Prostate gland (tissue), 2 donors: ENCODE measurements at places on chromosomes 16 and 17. TPM values are rescaled to one million over a fixed set of nuclear protein-coding genes. Genes with fewer than 3 reads are reported as not detected.

CASKIN2 gene
- 16.0 TPM for total RNA-seq

CBFA2T3 gene
- total RNA-seq, result 4.5 TPM

KRTAP4-3 gene
- total RNA-seq, result not detected

YPEL2 gene
- 12.8 TPM for total RNA-seq

DNA sequence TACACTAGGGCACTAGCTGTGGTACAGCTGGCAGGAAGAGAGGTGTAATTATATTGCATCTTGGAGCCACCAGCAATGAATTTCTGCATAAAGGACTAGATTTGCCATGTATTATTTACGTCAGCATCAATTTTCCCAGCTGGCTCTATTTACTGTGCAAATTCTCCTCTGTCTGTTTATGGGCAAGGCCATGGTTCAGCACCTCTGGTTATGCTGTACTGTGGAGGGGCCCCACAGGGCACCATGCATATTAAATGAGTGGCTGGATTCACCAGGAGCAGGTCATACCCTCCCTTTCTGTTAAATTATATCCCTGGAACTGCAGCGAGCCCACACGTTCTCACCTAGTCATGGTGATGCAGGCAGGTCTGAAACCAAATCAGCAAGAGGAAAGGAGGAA, 19.8 kb downstream of the RAD51D start:
- no peak for DNase-seq
- no peak overlapping the region for H3K27ac ChIP-seq

DNA sequence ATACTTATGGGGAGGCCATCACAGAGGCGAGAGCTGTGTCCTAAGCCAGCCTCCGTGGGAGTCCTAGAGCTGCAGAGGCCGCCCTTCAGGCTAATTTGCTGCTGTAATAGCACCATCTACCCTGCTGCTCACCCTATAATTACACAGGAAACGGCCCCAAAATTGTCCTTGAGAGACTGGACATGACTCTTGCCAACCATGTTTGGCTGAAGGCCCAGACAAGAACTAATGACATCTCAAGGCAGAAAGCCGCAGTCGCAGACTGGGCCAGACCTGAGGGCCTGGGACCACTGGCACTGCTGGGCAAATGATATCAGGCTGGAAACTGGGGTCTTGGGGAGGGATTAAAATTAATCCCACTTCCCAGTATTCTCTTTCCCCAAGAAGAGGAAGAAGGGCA, 24.1 kb downstream of the PSMD7 start:
- H3K27ac ChIP-seq, result no peak overlapping the region
- H3K36me3 ChIP-seq, result peaks cover 3% of the 10 kb centered on the region
- no peaks in the 10 kb centered on the region for H3K4me1 ChIP-seq
- DNase-seq, result no peak
- no peaks in the 10 kb centered on the region for H3K27me3 ChIP-seq

- H3K36me3 ChIP-seq, result no peaks in the 10 kb centered on the region
- H3K27me3 ChIP-seq, result no peaks in the 10 kb centered on the region
- no peaks in the 10 kb centered on the region for H3K4me1 ChIP-seq
- no peak for DNase-seq
- H3K27ac ChIP-seq, result no peak overlapping the region
These were observed 10.3 kb upstream of the MED9 start for GRCh38 chr17:17466511-17466910.

GRCh38 chr16:87636050-87636684, 33.9 kb downstream of the JPH3 start:
- peak; percentile 47 for DNase-seq
- H3K4me1 ChIP-seq, result no peaks in the 10 kb centered on the region
- no peak overlapping the region for H3K4me3 ChIP-seq
- H3K36me3 ChIP-seq, result no peaks in the 10 kb centered on the region
